ENCODE measurements at places on chromosomes 13 and 19.
A peak's percentile ranks its signal among the peaks of the same experiment; 100 is the strongest.

GRCh38 chr13:97549201-97549600 is 115.2 kb downstream of the RAP2A start:
- DNase-seq, result no peak

DNA sequence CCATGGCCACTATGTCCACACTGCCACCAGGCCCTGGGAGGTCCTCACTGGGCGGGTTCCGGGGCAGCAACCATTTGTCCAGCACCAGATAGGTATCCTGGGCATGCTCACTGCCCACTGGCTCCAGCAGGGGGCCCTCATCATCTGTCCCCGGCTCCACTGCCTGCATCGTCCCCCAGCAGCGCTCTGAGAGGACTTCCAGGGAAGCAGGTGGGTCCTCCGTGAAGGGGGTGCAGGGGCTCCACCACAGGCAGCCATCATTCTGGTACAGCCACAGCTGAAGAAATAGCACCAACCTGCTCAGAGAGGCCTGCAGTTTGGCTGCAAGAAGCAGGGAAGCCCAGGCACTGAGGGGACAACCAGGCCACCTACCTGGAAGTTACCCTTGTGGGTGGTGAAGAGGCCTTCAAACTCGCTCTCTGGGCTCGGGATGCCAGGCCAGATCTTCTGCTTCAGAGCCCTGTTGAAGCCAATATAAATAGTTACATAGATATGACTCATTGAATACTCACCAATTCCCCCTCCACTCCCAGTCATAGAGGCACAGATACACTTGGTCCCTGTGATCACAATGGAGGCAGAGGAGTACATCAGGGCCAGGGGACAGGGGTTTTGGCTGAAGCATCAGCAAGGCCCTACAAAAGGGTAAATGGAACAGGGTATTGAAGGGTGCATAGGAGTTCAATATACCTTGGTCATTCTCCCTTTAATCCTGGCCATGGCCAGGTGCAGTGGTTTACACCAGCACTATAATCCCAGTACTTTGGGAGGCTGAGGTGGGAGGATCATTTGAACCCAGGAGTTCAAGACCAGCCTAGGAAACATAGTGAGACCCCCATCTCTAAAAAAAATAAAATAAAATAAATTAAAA is 4.1 kb downstream of the SWSAP1 start:
- DNase-seq, result peak; percentile 23

DNA sequence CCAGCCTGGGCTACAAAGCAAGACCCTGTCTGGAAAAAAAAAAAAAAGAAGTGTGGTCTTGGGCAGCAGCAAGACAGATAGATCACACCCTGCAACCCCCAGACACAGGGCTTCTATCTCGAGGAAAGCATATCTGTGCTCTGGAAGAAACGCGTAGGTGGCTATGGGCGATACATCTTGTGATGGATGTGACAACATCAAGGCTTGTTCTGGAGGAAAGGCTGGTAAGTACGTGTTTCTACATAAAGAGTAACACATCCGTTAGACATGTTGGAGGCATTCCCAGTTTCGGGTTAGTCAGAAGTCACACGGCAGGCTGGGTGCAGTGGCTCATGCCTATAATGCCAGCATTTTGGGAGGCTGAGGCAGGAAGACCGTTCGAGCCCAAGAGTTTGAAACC is 6.6 kb upstream of the DHDH start:
- peak; percentile 25 for DNase-seq

DNA sequence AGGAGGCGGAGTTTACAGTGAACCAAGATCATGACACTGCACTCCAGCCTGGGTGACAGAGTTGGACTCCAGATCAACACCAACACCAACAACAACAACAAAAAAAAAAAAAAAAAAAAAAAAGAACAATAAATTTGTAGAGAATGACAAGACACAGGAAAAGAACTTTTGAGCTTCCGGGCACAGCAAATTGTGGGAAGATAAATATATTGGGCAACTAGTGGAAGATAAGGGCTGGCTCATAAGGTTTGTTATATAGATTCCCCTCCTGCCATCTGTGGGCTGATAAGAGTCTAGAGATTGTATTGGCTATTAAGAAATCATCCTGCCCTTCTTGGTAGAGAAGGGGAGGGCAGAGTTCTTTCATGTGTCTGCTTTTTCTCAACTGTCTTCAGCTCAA is 33.1 kb upstream of the CYP2S1 start:
- no peak for DNase-seq

DNA sequence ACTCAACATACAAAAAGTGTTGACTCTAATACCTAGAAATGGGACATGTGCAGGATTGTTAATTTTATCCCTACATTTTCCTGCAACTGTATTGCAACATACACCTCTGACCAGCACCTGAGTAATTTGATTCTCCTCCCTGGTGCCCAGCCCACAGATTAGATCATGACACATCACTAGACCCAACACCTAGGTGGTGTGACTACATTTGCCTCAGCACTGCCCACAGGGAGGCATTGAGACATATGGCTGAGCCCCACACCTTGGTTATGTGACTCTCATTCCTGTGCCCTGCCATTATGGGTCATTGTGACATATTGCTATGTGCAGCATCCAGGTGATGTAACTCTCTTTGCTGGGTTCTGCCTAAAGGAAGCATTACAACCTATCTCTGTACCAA is 13.2 kb upstream of the ZNF254 start:
- no peak for DNase-seq

DNA sequence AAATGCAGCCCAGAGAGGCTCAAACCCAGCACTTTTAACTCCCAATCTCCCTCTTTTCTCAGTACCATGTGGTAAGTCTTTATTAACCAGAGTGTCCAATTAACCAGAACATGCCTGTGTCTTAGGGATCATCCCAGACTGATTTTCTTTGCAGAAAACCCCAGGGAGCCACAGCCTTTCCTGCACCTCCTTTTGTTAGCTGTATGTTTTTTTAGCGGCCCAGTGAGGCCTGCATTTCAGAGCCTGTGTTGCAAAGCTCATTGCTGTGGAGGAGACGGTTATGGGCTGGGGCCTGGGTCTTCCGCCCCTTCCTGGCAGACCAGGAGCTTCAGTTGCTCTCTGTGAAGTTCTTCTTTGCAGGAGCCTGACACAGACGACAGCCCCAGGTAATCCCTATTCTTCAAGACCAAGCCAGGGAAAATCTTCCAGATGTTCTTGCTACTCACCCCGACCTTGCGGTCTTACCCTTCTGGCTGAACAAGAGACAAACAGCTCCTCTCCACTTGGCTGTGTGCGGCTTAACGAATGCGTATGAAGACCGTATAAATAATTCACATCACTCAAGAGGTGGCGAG is 70.7 kb upstream of the TSHZ3 start:
- DNase-seq, result no peak

GRCh38 chr19:709965-710571 is 1.3 kb downstream of the PALM start:
- no peak for DNase-seq

GRCh38 chr19:2048104-2048958 is 2.7 kb downstream of the MKNK2 start:
- no peak for DNase-seq

DNA sequence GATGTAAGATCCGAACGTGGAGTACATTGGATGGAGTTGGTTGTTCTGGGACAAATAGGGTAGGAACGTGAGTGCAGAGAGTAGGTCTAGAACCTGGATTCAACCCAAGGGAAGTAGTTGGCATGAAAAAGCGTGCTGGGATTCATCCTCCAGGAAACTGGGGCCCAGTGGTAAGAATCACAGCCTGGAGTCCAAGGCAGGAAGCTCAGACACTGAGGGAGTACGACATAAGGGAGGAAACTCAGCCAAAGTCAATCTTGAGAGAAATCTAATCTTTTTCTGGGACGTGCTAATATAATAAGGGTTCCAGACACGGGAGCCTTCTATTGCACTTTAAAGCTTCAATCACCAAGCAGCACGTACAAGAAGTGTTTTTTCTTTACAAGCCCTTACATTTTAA is 46.4 kb downstream of the DLEU7 start:
- no peak for DNase-seq

GRCh38 chr19:10209315-10209714 is 14.6 kb upstream of the DNMT1 start:
- no peak for DNase-seq

- DNase-seq, result no peak
Measured at GRCh38 chr13:50444726-50445125, 398.8 kb downstream of the DLEU7 start.

DNA sequence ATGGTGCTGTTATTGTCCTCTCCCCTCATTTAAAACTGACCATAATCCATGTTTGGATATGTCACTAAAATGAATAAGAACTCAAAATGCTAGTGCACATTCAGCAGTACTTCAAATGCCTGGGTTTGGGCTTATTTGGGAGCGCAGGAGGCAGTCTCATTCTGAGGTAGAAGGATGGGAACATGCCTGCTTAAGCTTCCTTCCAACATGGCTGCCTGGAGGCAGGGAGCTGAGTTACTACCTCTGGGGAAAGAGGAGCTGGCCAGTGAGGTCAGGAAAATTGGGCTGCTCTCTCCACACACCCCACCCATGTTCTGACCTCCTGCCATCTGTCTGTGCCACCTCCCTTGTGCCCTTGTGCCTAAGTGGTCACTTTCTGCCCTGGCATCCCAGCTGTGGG is 85.7 kb downstream of the PTPRS start:
- DNase-seq, result no peak

GRCh38 chr13:29909975-29910674 is 59.7 kb upstream of the UBL3 start:
- DNase-seq, result no peak

- DNase-seq, result no peak
Measured at GRCh38 chr19:55209693-55210472, 582 bp upstream of the PTPRH start.

GRCh38 chr19:14167576-14168138 is 31.3 kb upstream of the ASF1B start:
- DNase-seq, result peak; percentile 68

GRCh38 chr13:99331881-99332293 is 24.7 kb upstream of the GPR183 start:
- DNase-seq, result no peak

- no peak for DNase-seq
Measured at GRCh38 chr19:44112802-44113137, 429 bp upstream of the ZNF225 start.

GRCh38 chr13:97194479-97194878 is 27.7 kb upstream of the MBNL2 start:
- DNase-seq, result no peak

GRCh38 chr13:31923134-31923763 is 108.3 kb upstream of the FRY start:
- DNase-seq, result no peak

DNA sequence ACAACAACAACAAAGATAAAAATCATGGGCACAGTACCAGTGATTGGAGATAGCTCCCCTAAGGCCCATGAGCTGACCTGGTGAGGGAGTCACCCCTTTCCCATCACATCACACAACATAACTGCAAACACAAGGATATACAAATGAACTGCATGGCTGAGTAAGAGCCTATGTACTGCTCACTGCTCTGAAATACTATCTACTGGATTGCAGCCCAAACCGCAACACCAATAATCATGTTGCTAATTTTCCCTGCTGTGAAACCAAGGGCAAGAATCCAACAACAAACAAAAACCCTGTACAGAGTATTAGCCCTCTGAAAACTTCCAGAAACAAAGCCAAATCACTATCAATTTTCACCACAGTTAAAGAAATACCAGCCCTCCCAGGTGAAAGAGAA is 1893.2 kb downstream of the PCDH9 start:
- no peak for DNase-seq

DNA sequence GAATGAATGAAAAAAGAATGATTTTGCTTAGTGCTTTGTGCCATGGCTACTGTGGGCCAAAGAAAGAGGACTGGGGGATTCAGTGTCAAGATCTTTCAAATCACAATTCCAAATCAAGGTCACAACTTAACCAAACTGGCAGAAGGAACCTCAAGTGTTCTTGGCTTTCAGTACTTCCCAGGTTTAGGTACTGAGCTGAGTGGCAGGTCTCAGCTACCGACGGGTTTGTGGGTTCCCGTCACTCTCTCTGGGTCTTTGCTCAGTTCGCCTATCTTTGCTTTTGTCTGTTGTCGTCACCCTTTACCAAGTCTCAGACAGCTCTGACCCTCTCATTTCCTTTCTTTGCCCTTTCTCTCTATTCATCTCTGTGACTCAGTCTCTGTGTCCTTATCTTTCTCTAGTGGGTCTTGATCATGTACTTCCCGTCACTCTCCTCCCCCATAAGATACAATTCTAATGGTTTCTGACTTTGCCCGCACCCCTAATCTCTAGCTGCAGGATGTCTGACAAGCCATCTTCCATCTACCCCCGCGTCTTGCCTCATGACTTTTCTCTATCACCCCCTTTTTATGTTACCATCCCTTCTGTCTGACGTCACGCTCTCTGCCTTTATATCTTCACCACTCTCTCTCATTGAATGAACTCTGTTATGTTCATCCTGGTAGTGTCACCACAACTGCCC is 33.3 kb upstream of the LRRC4B start:
- no peak for DNase-seq

GRCh38 chr19:18110609-18111232 is 13.1 kb downstream of the MAST3 start:
- DNase-seq, result no peak

DNA sequence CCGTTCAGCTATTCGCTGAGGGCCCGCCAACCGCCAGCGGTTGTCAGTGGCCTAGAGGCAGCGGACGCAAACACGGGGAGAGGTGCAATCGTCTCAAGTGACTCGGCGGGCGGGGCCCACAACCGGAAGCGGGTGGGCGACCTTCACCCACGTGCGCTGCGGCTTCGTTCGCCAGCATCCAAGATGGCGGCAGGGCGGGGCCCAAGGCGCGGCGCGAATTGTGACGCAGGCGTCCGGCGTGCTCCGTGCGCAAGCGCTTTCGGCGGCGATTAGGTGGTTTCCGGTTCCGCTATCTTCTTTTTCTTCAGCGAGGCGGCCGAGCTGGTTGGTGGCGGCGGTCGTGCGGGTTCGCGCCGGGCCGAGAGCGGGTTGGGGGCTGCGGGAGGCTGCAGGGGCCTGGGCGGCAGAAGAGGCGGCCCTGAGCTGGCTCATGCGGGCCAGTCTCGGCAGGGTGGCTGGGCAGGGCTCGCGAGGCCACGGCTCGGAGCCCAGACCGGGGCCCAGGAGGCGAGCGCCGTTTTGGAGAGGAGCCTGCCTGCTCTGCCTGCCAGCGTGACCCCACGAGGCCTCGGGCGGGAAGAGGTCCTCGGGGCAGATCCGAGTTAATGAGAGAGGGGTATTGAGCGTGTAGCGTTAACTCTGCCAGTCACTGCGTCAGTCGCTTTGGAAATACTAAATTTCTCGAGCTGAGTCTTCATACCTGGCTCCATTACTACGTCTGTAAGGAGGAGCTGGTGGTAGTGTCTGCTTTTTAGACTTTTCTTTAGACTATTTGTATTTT is at the start of gene UBA52:
TSS of gene UBA52 (plus strand) at position 294 of the 781 bp plus-strand sequence. CDS start 1,444 bp downstream, outside the sequence.
- DNase-seq, result peak; percentile 99

DNA sequence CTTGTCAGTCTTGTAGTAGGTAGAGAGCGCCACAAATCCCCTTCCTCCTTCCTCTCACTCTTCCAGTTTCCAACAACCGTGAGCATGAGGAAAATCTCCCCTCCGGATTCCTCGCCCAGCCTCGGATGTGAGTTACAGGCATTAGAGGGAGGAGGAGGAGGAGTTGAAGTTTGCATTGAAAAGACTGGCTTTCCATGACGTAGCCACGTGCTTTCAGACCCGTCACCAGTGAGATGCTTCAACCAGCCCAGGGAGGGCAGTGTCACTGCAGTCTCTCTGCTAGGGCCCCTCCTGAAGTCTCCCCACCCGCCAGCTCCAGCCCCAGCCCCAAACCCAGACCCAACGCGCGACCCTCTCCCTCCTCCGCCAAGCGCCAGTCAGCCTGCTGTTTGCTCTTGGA is 442 bp upstream of the FGF14 start:
- peak; percentile 14 for DNase-seq

GRCh38 chr19:1322198-1322981 is 36.7 kb downstream of the EFNA2 start:
- DNase-seq, result no peak

Data from CD4-positive, alpha-beta T cell treated with Interleukin-17A for 4 hours (primary cell).